ENCODE measurements at places on chromosomes 11 and 22.

GRCh38 chr11:19836666-19837065 lies 124.0 kb downstream of the NAV2 start:
- no peak for DNase-seq

DNA sequence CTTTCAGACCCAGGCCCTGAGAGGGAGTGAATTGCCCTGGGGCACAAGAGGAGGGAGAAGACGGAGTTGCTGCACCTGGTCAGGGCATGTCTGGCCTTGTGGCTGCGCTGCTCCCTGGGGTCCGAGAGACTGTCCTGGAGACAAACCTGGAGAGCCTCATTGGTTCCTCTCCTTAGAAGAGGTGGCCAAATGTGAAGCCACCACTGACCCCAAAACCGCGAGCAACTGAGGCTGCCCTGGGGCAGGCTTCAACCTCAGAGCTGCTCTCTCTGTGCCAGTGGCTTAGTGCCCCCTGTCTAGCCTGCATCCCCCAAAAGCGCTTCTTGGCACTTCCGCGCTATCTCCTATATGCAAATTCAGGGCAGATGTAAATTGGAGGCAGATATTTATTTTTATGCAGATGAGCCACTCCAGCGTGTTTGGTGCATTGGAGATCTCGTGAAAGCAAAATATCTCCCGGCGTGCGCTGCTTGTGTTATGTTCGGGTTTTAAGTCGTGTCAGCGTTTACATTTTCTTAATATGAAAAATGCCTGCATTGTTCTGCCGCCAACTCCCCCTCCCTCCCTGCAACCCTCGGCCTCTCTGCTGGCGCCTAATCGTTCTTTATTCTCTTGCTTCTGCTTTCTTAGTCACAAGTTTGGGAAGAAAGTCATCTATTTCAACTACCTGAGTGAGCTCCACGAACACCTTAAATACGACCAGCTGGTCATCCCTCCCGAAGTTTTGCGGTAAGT lies 69.5 kb downstream of the ARHGAP8 start:
- DNase-seq: no peak

DNA sequence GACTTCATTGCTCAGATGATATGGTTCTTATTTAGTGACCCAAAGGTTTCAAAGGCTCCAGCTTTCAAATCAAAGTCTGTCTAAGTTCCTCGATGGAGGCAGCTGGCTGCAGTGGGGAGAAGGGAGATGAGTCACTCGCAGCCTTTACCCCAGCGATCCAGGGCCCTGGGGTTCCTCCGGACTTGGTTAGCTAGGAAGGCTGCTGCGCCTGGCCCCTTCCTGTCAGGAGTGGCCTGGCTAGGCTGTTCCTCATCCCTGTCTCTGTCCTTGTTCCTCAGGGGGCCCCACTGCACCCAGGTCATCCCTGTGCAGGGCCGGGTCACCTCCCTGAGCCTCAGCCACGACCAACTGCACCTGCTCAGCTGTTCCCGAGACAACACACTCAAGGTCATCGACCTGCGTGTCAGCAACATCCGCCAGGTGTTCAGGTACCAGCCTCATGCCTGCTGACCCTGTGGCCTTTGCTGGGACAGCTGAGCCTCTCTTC lies 13.9 kb downstream of the ATG16L2 start:
- no peak for DNase-seq

DNA sequence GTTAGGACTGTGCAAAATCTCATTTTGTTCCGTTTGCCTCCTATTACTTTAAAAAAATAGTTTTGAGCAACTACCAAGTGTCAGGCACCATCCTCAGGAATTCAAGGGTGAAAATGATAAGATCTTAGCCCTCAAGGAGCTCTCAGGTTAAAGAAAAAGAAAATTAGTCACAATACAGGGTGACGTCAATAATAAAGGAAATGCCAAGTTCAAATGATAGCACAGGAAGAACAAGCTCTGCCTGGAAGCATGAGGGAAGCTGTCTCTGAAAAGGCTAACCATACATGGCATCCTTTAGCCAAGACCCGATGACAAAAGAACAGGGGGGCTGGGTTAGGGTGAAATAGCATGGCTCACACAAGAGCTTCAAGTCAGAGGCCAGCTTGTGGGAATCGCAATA lies 11.1 kb upstream of the MPZL2 start:
- no peak for DNase-seq

DNA sequence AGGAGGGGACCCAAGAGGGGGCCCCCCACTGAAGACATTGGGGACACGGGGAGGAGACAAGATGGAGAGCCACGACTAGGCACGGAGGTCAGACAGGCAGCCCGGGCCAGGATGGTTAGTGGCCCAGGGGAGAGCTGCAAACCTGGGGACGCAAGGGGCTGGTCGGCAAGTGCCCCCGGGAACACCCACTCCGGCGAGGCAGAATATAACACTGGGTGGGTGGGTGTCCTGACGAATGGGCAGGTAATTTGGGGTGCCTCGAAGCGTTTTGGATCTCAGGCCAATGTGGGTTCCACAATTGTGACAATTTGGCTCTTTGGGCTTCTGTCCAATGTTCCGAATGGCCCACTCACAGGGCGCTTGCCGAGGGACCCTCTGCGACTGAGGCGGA lies 9.9 kb downstream of the IGF2 start:
- no peak for DNase-seq

- DNase-seq: no peak
Measured at GRCh38 chr22:37679670-37680069, 4.2 kb downstream of the LGALS1 start.

- no peak for DNase-seq
Measured at GRCh38 chr11:113373981-113374560, 13.5 kb upstream of the ANKK1 start.

DNA sequence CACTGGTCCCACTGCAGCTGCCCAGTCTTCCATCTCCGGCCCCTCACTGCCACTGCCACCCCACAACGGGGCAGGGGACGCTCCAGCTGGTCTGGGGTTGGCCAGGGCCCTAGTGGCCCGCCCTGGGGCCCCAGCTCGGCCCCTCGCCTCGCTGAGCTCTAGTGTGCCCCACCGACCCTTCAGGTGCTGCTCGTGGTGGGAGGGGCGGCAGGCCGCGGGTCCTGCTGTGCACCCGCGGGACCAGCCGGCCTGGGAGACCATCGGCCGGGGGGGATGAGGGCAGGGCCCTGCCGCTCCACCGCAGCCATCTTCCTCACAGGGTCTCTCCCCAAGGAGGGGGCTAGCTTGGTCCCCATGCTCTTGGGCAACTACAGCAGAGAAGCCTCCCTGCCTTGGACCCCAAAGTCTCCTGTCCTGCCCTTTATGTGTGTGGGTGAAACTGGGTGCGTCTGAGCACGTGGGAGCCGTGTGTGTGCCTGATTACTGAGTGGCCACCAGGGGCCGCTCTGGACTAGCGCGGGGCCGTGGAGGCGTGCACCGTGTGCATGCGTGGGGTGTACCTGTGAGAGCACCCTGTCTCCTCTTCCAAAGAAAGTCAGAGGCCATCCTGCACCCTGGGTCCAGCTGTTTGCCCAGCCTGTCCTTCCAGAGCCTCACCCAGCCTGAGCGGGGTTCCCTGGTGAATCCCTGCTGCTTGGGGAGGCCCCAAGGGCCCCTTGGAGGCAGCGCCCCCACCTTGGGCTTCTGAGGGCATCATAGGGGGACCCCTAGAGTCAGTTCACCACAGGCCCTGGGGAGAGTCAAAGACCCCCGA lies 6.0 kb upstream of the ACR start:
- DNase-seq: no peak

GRCh38 chr11:86918973-86919372 lies 36.2 kb downstream of the FZD4 start:
- no peak for DNase-seq

DNA sequence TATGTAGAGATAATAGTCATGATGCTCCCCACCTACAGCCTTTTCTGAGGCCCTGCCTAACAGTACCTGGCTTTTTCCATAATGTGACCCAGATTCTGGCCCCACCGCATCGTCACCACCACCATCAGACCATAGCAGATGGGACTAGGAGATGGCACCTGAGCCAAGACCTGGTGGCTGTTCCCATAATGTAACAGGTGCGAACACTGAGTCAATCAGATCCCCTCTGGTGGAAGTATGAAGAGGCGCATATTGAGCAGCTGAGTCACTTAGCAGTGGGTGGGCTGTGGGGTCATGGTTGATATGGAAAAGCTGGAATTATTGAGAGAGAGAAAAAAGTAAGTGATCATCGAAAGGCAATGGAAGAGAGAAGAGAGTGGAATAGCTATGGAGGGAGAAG lies 578.0 kb upstream of the CADM1 start:
- no peak for DNase-seq

GRCh38 chr11:63837739-63838138 lies 1.2 kb upstream of the MARK2 start:
- no peak for DNase-seq

DNA sequence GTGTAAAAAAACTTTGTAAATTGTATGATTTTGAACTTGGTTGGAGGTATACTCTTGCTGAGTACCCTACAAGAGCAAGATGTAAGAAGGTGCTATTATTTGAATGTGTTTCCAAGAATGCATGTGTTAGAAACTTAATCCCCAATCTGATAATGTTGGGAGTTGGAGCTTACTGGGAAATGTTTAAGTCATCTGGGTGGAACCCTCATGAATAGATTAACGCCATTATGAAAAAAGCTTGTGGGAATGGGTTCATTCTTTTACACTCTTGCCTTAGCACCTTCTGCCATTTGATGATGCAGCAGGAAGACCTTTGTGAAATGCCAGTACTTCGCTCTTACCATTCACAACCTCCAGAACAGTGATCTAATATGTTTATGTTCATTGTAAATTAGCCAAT lies 498.3 kb downstream of the TMEM135 start:
- DNase-seq: no peak

DNA sequence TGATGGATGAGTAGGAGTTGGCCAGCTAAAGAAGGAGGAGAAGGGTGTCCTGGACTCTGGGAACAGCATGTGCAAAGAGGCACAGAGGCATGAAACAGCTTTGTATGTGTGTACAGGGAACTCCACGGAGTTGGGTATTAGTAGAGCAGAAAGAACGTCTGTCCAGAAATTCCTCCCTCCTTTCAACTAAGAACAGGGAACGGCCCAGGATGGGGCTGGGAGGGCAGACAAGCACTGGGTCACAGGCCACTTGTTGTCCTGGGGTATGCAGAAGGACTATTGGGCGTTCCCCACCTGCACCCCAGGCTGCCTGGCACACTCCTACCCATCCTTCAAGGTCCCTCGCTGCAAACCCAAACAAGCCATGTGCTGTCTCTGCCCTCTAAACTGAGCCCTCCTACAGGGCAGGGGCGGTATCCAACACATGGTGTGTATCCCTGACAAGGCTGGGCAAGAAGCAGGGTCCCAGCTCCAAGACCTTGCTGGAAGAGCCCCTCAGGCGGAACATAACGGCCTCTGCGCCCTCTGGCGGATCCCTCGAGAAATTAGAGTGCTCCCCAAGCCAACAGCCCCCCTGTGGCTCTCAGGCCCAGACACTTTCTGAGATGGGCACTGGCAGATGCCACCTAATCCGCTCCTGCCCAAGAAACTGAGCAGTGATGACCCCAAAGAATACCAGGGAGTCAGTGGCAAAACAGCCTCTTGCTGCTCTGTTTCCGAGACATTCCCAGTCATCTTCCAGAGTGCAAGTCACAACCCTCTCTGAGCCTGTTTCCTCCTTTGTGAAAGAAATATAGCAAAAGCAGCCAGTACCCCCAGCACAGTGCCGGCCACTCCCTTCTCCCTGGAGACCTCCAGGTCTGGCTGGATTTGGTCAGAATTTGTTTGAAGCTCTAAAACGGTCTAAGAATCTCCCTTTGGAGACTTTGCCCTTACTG lies 1.6 kb upstream of the ELFN2 start:
- no peak for DNase-seq

- DNase-seq: no peak
Measured at GRCh38 chr22:47914481-47915097, 1152.1 kb downstream of the TBC1D22A start.

DNA sequence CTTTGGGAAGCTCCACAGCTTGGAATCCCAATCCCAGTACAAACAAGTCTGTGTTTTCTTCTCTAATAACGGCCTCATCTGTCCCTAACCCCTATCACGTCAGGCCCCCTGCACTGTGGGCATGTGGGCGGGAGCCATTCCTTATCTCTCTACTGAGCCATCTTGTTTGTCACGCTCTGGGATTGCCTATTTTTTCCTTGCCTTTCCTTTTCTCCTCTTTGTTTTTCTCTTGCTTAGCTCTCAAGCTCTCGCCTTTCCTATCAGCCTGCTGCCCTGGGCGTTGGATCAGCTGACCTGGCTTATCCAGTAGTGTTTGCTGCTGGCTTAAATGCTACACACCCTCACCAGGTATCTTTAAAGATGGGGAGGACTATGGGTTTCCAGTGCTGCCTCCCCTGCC lies 35.8 kb downstream of the ARHGAP1 start:
- no peak for DNase-seq

GRCh38 chr11:62390722-62391121 lies 28.1 kb upstream of the SCGB1A1 start:
- DNase-seq: no peak

DNA sequence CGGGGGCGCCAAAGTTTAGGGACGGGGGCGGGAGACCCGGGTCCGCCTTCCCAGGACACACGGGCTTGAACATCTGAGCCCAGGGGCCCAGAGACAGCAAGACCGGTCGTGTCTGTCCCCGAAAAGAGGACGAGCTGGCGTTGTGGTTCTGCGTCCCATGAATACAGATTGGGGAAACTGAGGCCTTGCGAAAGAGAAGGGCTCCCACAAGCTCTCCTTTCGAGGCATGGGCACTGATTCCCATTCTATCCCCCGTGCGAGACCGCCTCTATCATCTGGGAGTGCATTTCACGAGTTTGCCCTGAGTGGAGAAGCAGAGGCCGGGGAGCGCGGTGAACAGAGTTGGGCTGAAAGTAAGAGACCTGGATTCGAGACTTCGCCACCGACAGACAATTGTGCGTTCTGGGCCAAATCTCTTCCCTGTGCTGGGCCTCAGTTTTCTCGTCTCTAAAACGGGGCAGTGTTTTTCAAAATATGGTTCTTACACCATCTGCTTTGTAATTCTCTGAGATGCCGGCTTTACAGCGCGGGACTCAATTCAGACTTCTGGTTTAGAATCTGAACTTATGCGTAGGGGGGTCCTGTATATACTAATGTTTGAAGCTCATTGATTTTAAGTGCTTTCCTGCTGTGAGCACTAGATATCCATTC lies 471 bp downstream of the RNF185 start:
- no peak for DNase-seq

DNA sequence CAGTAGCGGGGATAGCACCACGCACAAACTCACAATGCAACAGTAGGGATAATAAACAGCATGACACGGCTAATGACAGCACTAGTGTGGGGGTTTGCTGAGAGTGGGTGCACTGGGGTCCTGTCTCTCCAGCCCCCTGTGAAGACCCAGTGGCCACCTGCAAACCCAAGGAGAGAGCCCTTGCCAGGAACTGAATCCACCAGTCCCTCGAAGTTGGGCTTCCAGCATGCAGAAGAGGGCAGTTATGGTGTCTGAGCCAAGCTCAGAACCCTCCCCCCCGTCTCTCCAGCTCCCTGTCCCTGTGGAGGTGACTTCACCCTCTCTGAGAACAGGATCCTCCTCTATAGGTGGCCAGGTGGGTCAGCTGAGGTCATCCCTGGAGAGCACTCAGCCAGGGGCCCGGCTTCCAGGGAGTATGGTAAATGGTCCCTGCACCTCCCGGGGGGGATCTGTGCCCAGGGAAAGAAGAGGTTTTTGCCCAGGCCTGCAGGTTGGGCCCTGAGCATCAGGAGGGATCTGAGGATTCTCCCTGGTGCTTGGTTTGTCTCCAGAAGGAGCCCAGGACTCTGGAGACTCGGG lies 86.3 kb upstream of the PRR5 start:
- no peak for DNase-seq
